ENCODE measurements at places on chromosomes 4 and X. TPM values are rescaled to one million over a fixed set of nuclear protein-coding genes. Genes with fewer than 3 reads are reported as not detected.

Gene MTHFD2L
- 43.9 TPM for total RNA-seq

Gene STATH
- total RNA-seq, result not detected

Gene HHIP
- total RNA-seq, result 792 TPM

Gene TBX22
- not detected for total RNA-seq

Gene LRPAP1
- 87.5 TPM for total RNA-seq

Gene ADGRG4
- under 0.01 TPM for total RNA-seq

Gene ALB
- total RNA-seq, result 0.13 TPM

Gene SPOCK3
- total RNA-seq, result 0.43 TPM

Gene DGAT2L6
- not detected for total RNA-seq

Gene SMARCA1
- total RNA-seq, result 18.4 TPM

Gene ESX1
- total RNA-seq, result not detected

Gene MAGEA4
- not detected for total RNA-seq

Gene GPM6B
- 1.3 TPM for total RNA-seq

Gene RAB9B
- 0.40 TPM for total RNA-seq

Gene TENM3
- total RNA-seq, result 25.7 TPM
